ENCODE measurements at places on chromosomes 5 and 9.

DNA sequence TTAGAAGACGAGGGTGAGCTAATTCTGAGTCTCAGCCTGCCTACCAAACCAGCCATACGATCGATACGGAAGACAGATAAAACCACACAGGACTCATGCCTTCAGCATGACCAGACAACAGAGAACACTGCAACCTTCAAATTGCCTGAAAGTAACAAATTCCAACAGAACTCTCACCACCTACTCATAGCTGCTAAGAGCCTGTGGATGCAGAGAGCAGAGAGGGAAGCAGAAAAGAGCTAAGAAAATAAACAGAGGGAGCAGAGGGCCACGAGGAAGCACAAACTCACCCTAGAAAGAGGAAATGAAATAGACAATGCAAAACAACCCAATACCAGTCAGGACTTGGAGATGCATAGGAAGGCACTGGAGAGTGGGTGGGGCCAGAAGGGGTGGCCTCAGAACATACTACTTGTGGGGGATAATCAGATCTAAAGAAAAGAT is 86.7 kb upstream of the TAS2R1 start:
- DNase-seq, result no peak

DNA sequence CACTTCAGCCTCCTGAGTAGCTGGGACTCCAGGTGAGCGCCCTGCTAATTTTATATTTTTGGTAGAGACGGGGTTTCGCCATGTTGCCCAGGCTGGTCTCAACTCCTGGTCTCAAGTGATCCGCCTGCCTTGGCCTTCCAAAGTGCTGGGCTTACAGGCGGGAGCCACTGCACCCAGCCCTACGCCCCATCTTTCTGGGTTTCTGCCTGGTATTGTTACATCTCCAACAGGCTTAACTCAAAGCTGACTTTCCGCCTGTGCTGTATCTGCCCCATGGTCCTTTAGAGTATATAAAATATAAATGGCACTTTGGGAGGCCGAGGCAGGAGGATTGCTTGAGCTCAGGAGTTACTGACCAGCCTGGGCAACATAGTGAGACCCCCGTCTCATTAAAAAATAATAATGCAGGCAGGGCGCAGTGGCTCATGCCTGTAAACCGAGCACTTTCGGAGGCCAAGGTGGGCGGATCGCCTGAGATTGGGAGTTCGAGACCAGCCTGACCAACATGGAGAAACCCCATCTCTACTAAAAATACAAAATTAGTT is 36.5 kb upstream of the GLDC start:
- DNase-seq, result no peak

- no peak for DNase-seq
These were observed 295.6 kb upstream of the MEF2C start for GRCh38 chr5:89178541-89178940.

DNA sequence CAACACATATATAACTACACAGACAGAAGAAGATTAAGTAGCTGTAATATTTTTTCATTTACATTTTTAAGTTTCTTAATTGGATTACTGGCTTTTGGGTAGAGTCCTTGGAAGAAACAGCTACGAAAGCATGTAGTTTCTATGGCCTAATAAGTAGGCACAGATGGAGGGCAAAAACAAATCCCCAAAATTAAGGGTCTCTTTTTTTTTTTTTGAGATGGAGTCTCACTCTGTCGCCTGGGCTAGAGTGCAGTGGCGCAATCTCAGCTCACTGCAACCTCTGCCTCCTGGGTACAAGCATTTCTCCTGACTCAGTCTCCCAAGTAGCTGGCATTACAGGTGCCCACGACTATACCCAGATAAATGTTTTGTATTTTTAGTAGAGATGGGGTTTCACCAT is 27.1 kb upstream of the MTMR12 start:
- DNase-seq, result no peak

DNA sequence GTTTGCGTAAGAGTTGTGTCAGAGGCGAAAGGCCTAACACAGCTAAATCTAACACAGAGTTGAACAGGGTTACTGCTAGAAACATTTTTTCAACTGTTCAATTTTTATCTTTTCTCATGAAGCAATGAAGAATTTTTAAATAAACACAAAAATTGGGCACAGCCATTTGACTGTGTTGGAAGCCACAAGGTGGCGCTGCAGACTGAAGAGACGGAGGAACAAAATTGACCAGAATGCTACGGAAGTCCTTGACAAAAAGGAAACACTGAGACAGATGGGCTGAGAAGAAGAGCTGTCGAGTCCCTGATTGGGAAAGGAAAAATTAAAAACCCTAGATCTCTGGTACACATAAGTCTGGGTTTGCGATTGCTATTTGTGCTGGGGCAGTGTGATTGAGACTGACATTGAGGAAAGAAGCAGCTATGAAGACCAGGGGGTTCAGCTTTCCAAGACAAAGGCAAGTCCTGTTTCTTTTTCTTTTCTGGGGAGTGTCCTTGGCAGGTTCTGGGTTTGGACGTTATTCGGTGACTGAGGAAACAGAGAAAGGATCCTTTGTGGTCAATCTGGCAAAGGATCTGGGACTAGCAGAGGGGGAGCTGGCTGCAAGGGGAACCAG is at the start of gene PCDHB9:
PCDHB9 (plus strand) TSS at position 265 of the 616 bp plus-strand sequence; CDS start at position 423, 158 bp downstream.
- DNase-seq, result peak; percentile 50

- no peak for DNase-seq
These were observed 35.5 kb downstream of the VAV2 start for GRCh38 chr9:133956520-133957076.

GRCh38 chr5:18652404-18653215 is 1018.4 kb downstream of the TAF11L14 start:
- DNase-seq, result no peak

DNA sequence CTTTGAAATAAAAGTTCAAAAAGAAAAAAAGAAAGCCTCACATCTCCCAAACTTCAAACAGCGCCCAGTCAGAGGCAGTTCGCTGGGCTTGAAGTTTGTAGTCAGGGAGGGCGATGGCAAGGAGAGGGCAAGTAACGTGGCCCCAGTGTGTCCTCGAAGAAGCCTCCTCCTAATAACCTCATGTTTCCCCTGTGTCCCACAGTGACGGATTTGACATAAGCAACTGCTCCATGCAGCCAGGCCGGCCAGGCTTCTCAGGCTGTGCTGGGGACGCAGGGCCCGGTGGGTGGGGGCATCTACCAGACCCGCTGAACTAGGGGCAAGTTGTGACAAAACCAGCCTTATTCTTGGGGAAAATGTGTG is 172.2 kb downstream of the ERCC6L2 start:
- DNase-seq, result no peak

DNA sequence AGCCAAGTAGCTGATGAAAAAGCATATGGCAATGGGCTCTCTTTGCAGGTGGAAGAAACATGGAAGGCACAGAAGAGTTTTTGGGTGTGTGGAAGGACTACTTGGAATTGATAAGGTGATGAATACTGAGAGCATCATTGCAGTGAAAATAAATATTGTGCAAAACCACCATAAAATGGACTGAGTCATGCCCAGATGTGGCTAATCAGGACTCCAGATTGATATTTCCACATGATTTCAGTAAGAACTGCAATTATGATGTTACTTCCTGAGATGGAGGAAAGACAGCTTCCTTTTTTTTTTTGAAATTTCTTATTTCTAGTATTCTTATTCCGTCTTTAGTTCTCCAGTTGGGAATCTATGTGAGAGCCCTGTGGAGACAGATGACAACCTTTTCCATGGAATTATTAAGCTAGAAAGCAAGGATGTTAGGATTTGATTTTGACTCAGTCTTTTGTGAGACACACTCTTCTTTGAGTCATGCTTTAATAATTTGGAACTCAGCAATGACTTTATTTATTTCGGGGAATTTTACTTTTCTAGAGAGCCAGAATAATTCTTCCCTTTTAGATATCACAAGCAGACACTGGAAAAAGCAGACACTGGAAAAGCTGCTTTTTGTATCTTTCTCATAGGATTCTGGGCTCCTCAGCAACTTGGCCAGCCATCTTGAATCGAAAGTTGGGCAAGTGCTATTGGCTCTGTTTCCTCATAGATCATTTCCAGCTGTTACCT is 94.2 kb upstream of the VCAN start:
- DNase-seq, result no peak

- no peak for DNase-seq
These were observed 389.3 kb upstream of the DMAC1 start for GRCh38 chr9:8188723-8189407.

GRCh38 chr9:77707383-77708063 is 59.4 kb upstream of the GNA14 start:
- no peak for DNase-seq

DNA sequence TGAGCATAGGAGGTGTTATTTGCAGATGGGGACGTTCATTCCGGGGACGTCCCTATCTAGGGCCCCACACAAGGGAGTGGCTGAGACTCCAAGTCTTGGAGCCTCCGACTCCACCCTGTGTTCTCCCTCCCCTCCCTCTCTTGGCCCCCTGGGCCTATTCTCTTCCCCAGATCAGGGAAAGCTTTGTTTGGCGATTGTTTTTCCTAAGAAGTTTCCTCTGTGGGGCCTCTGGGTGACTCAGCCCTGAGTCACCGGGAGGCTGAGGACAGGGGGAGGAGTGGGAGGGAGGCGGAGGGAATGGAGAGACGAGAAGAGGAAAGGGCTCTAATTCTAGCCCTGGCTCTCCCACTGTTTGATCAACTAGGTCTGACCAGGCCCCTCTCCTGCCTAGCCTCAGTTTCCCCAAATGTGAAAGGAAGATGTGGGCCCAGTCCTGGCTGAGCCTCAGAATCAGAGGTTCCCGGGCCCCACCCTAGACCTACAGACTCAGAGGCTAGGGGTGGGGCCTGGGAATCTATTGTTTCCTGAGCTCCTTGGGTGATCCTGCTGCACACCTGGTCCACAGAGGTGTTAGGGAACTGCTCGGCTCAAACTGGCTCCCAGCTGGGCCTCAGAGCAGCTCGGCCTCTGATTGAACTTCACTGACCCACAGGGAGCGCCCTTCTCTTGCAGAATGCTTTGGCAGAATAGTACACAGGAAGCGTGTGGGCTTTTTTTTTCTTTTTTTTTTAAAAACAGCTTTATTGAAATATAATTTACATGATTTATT is 19.2 kb downstream of the GSN start:
- DNase-seq, result peak; percentile 77

- DNase-seq, result no peak
These were observed 64.8 kb upstream of the ZNF462 start for GRCh38 chr9:106798016-106798799.

DNA sequence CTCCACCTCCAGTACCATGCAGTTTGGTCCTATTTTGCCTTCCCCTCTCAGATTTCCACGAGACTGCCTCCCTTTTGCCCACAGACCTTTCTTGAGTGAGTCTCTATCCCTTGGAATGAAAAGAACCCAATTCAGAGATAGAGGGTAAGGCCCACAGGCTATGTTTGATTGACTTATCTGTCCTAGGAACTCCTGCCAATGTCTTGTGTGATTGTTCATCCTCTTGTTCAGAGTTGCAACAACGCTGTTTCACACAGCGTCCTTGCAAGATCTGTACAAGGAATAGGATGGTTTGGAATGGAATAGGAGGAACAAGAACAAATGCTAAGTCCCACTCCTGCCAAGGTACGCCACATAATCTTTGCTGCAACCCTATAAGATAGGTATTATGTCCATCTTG is 142.2 kb upstream of the ABCA1 start:
- DNase-seq, result no peak

GRCh38 chr5:153903321-153903720 is 135.4 kb downstream of the FAM114A2 start:
- no peak for DNase-seq

GRCh38 chr5:535846-536698 is 11.8 kb upstream of the SLC9A3 start:
- DNase-seq, result no peak

DNA sequence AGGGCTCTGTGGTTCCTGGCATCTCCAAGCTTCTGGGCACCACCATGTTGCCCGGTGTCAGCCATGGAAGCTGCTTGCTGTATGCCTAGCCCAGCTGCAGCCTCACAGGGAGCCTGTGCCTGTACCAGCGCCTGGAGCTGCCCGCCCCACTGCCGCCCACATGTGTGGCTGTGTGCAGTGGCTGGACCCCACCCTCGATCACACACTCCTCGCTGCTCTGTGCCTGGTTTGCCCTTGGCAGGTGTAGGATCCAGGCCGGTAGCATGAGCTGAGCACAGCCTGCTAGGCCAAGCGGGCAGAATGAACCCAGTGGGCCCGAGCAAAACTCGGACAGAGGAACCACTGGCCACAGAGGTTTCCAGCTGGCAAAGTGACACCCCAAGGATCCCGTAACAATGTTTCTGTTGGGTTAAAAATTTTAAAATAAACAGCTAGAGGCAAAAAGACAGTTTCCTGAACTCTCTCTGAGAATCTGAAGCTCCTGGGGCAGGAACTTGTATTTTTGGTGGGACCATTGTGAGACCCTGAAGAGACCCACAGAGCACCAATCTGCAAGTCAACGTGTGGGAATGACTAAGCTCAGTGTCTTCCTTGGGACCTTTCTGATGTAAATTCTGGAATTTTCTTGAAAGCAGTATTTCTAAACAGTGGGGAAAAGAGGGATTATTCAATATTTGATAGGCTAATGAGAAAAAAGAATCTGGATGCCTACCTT is 73.1 kb upstream of the CCDC112 start:
- DNase-seq, result no peak

DNA sequence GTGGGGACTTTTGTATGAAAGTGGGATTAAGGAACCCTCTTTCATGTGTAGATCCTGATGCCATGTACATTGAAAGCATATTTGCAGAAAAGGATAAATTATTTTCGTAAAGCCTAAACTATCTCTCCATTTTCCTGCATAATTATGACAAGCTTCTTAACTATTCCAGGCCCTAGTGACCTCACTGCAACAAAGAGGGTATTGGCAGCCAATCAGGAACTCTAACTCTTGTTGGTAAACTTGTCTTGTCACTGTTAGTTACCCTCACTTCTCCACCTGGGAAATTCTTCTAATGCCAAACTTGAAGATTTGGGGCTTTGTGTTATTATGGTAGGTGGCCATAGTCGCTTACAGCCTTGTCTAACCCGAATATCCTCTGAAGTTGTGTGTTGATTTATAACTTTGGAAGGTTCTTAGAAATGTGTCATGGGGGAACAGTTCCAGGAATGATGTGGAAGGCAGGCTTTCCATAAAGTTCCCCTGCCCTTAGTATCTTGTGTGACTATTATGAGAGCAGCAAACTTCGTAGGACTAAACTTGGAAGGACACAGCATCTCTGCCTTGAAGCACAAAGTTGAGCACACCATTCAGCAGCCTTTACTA is 52.5 kb downstream of the IQGAP2 start:
- DNase-seq, result no peak

GRCh38 chr9:111001526-111001925 is 36.7 kb downstream of the LPAR1 start:
- DNase-seq, result no peak

- peak; percentile 88 for DNase-seq
These were observed 2.1 kb upstream of the MLLT3 start for GRCh38 chr9:20624201-20625002.

All from cerebellar cortex (tissue), 1 donor.